ENCODE measurements at places on chromosomes 4 and X. TPM values are rescaled to one million over a fixed set of nuclear protein-coding genes. Genes with fewer than 3 reads are reported as not detected.
A peak's percentile ranks its signal among the peaks of the same experiment; 100 is the strongest.

DNA sequence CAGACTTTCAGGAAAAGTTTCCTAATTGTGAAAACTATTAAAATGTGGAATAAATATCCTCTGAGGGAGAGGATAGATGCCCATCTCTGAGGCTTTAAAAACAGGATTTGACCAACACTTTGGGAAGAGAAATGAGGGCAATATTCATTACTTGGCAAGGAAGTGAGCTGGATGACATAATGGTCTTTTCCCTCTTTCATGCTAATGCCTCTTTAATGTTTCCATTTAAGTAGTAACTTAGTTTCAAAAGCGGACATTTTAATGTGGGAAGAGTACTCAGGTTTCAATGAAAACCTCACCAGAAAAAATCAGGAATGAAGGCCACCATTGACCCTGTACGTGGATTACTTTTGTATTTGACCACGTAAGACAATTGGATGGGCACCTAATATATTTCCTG, 503.3 kb downstream of the ANKRD50 start:
- no peaks in the 10 kb centered on the region for H3K36me3 ChIP-seq
- H3K27me3 ChIP-seq, result no peaks in the 10 kb centered on the region
- DNase-seq, result no peak
- no peaks in the 10 kb centered on the region for H3K4me1 ChIP-seq

DNA sequence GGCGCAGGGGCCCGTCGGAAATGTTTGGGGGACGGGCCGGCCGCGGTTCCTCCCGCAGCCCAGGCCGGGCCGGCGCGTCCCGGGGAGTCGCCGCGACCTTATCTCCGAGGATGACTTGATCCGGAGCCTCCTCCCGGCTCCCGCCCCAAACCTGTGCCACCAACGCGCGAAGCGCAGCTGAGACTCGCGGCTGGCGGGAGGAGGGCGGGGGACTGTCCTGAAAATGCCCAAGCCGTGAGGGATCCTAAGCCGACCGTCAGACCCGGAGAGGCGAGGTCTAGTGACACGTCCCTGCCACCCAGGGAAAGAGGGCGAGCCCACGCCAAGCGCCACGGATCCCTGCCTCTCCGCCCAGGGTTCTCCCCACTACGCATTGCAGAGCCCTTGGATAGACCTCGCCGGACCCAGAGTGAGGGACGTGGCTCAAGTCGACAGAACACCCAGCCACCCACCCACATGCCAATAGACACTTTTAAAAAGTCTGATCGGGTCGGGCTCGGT, 26.9 kb downstream of the UTP14A start:
- no peaks in the 10 kb centered on the region for H3K36me3 ChIP-seq
- H3K27ac ChIP-seq, result peak overlapping the region; percentile 68
- peak overlapping the region; percentile 60 for H3K4me3 ChIP-seq
- H3K4me1 ChIP-seq, result no peaks in the 10 kb centered on the region
- H3K27me3 ChIP-seq, result no peaks in the 10 kb centered on the region

MAGEC2 gene
- total RNA-seq, result not detected

- H3K36me3 ChIP-seq, result no peaks in the 10 kb centered on the region
- no peaks in the 10 kb centered on the region for H3K27me3 ChIP-seq
- no peak for DNase-seq
- peak overlapping the region; percentile 38 for H3K4me3 ChIP-seq
- no peak overlapping the region for H3K27ac ChIP-seq
- H3K4me1 ChIP-seq, result no peaks in the 10 kb centered on the region
These were observed 407.9 kb downstream of the PCDH18 start for GRCh38 chr4:137124278-137124932.

USP27X gene
- total RNA-seq, result 2.3 TPM

All from breast epithelium (tissue), 4 donors.